ENCODE measurements at places on chromosomes 7 and 10.

GRCh38 chr10:121664671-121665070 lies 66.4 kb upstream of the FGFR2 start:
- no peak for DNase-seq

DNA sequence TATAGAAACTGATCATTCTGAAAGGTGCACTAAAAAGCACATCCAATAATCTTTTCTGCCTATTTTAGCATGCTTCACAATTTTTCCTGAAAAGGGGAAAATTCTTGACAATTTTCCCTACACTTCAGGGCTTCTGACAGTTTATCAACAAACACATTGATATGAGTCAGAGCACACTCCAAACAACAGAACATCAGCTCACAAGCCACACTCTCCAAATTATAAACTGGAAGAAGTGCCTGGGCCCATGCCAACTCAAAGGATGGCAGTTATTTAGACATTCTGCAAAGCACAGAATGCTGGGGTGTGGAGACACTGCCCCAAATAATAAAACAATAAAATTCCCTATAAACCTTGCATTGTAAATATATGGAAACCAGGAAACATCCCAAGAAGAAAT lies 90.8 kb downstream of the ELAPOR2 start:
- DNase-seq = no peak

- DNase-seq = no peak
Measured at GRCh38 chr10:5762531-5762930, 50.7 kb downstream of the GDI2 start.

- DNase-seq = no peak
Measured at GRCh38 chr10:89309156-89310055, 7.6 kb downstream of the IFIT2 start.

GRCh38 chr7:145092766-145093165 lies 256.9 kb upstream of the TPK1 start:
- DNase-seq = no peak

GRCh38 chr7:30434140-30434799 lies 44.3 kb downstream of the NOD1 start:
- no peak for DNase-seq

- no peak for DNase-seq
Measured at GRCh38 chr10:44292390-44293002, 92.4 kb downstream of the CXCL12 start.

- DNase-seq = no peak
Measured at GRCh38 chr7:48098846-48099245, 9.8 kb downstream of the UPP1 start.

GRCh38 chr7:118059209-118059608 lies 124.8 kb upstream of the LSM8 start:
- DNase-seq = no peak

- DNase-seq = no peak
Measured at GRCh38 chr7:17103170-17103569, 195.3 kb upstream of the AHR start.

- no peak for DNase-seq
Measured at GRCh38 chr10:6583447-6583846, 3.4 kb upstream of the PRKCQ start.

DNA sequence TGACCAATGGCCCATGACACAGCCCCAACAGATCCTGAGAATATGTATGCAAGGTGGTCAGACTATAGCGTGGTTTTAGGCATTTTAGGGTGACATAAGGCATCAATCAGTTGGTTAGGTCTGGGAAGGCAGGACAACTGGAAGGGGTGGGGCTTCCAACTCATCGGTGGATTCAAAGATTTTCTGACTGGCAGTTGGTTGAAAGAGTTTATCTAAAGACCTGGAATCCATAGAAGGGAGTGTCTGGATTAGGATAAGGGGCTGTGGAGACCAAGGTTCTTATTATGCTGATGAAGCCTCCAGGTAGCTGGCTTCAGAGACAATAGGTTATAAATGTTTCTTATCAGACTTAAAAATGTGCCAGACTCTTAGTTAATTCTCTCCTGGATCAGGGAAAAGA lies 60.3 kb upstream of the CFAP46 start:
- no peak for DNase-seq

GRCh38 chr7:3482147-3482921 lies 181.3 kb downstream of the SDK1 start:
- DNase-seq = no peak

DNA sequence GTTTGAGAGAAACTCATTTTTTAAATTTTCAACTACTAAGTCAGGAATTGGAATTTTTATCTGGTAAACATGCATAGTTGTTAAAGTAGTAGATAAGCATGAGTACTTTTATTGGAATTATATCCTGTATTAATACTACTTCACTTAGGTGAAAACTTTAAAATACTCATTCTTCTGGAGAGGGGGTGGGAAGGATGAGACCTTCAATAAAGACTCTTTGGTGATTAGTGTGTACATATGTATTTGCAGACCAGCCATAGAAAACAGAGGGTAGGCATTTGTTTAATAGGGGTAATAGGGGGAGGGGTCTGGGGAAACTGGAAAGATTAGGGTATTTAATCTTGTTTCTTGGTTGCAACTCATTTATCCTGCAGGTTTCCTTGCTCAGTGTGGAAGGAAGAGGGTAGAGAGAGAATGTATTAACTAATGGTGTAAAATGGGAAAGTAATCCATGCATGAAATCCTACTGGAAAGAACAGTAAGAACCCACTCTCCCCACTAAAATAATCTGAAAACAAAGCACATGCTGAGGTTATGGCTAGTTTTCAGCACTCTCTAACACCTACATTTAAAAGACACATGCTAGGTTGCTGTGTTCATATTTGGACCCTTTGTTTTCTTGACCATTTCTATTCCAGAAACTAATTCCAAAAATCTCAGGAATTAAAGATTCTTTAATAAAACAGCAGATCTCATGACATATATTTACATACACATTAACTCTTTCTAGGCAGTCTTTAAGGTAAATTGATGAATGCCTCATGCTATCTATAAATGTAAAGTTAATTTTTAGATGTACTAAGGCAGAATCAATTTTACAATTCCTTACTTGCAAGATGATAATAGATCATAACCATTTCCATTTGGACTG lies 6.2 kb upstream of the IGF2BP3 start:
- no peak for DNase-seq

GRCh38 chr7:116929914-116930913 lies 23.1 kb upstream of the ST7 start:
- DNase-seq = no peak

- no peak for DNase-seq
Measured at GRCh38 chr7:51850126-51850525, 533.5 kb upstream of the COBL start.

GRCh38 chr10:123777881-123778280 lies 111.7 kb downstream of the GPR26 start:
- no peak for DNase-seq

DNA sequence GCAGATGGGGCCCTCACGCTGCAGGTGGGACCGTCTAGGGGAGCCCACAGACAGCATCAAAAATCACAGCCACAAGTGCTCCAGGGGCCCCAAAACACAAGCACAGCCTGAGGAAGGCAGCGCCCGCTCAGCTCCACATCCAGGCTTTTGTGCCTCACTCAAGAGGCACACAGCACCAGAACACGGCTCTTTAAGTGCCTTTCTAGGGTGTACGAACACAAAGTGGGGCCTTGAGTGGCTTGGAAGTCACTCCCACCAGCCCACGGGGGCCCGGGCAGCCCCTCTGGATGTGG lies 65.2 kb downstream of the DIP2C start:
- DNase-seq = no peak

DNA sequence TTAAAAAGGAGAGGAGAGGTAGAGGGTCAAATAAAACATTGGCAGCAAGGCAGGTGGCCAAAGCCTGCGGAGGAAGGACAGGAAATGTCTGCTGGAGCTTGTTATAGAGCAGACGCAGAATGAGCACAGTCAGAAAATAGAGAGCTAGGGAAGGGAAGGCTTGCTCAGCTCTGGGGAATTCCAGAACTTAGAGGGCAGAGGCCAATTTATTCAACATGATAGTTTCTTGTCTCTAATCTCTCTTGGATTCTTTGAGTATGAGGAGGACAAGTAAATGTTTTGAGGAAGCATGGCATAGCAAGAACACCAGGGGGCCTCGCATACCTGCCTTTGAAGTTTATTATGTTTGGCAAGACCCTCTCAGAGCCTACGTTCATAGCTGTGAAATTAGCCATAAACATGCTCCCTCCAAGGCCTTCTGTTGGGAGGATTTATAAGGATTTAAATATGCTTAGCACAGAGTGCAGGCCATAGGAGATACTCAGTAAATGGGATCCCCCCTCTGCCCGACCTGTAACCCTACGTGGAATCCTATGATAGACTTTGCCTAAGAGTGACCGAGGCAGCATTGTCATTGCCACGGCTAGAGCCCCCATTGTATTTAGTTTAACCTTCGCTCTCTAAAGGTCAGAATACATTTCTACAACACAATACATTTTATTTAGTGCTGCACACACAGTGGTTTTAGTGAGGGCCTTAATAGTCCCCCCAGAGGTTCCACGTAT lies 293.9 kb downstream of the CCDC3 start:
- no peak for DNase-seq

DNA sequence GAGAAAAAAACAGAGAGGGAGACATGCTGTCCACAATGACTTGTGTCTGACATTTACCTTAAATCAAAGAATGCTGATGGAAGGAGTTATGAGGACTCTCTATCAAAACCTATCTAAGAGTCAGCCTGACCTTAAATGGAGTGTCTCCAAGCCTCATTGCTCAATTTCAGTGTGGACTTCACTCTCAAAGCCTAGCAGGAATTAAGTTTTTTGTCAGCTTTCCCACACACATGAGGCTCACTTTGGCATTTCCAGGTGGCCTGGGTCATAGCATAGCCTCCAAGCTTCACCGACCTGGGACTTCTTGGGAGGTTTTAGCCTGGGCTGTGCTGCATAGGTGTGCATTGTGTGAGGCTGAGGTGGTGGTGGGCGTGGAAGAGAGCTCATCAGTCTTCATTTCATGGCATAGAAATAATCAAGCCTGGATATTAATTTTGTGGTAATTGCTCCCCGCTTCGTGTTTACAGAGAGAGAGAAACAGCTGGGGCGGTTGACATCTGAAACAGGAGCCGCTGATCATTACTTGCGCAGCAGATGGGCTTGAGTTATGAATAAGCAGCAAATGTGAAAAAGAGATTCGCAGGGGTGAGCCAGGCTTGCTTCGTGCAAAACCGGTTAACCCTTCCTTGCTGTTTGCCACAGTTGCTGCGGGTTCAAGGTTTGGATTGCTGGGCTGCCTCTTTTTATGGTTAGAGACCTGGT lies 647.8 kb downstream of the INHBA start:
- no peak for DNase-seq

- no peak for DNase-seq
Measured at GRCh38 chr7:292826-293225, 2.9 kb downstream of the FOXL3 start.

GRCh38 chr7:50371551-50372021 lies 67.1 kb downstream of the IKZF1 start:
- no peak for DNase-seq

DNA sequence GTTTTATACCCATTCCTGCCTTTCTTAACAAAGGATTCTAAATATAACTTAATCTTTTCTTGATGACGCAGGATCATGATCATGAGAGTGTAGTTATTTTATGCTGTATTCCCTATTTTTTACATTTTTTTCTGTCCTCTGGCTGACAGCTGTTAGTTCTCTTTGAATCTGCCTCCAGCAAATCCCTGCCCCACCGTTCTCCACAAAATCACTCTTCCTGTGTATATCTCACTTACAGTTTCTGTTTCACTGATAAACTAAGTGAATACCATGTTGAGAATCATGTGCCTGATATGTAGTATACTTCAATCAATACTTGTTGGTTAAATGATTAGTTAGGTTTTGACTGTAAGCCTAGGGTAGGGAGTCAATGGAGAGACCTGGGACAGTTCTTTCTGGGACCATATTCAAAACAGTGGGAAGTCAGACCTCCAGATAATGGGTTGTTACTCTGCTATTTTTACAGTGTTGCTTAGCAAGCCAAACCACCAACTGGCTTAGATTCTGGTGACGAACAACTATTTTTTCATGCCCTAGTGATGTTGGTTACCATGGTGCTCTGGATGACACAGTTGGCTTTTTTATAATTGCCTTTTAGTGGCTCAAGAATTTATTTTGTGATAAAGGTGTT lies 12.8 kb downstream of the CNNM1 start:
- no peak for DNase-seq

- no peak for DNase-seq
Measured at GRCh38 chr7:156984174-156984891, 26.1 kb downstream of the MNX1 start.

DNA sequence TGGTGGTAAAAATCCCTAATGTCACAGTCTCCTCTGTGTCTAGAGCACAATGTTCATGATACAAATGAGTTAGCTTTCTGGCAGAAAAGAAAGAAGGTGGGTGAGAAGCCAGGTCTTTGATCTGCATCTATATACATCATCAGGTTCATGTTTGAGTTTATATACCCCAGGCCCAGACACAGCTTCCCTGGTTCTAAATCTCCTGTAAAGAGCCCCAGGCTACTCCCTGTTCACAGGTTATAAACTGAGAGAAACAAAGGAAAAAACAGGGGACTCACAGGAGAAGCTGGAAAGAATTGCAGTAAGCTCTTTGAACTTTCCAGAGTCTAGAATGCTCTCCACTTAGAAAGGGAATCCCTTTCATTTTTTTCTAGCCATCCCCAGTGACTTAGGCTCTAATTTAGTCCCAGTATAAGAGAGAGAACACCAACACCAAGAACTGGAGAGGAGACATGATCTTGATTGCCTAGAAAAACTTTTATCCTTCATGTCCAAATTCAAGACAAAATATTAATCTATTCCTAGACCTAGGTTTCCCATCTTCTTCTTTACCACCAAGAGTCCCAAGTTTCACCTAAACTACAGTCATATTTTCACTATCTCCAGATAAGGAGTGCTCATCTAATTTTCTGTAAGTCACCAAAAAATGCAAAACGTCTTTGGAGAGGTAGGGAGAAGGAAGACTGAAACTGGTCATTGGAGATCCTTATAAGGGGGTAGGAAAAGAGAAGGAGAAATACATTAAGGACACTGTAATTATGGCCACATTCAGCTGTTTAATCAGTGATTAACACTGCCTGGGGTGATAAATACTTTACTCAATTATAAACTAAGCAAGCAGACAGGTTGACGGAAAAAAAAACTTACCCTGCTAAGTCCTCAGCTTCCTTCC lies 469 bp downstream of the MSS51 start:
- no peak for DNase-seq

DNA sequence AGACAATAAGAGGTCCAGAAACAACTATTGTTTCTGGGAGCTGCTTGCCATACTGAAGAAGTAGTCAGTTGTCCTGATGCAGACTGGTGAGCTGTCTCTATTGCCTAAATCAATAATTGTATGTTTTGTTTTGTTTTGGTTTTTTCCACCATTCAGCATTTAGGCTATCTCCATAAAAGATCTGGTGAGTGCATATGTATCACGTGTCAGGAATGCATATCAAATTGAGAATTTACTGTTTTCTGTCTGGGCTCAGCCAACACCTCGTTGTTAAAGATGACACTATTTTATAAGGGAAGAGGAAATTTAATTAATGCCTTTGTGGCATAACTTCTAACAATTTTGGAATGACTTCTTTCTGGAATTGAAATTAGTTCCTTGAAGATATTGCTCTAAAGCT lies 66.2 kb downstream of the SORCS1 start:
- DNase-seq = no peak

- no peak for DNase-seq
Measured at GRCh38 chr10:69047111-69047832, 40.6 kb upstream of the SRGN start.

- no peak for DNase-seq
Measured at GRCh38 chr7:85736085-85736484, 549.2 kb upstream of the SEMA3D start.
